ENCODE measurements at places on chromosomes 2 and 18.

GRCh38 chr2:215607766-215608165 lies 171.9 kb upstream of the FN1 start:
- no peak for DNase-seq

DNA sequence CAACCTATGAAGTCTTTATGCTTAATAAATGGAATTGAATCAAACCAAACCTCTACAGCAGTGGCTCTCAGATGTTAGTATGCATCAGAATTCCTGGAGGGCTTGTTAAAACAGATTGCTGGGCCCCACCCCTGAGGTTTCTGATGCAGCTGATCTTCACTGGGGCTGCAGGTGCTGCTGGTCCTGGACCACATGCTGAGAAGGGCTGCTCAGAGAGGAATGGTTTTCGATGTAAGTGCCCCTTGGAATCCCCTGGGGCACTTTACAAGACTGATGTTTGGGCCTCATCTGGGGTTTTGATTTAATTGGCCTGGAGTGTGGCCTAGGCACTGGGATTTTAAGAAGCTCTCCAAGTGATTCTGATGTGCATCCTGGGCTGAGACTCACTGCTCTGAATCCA lies 403.8 kb upstream of the HS6ST1 start:
- DNase-seq: peak; percentile 37

DNA sequence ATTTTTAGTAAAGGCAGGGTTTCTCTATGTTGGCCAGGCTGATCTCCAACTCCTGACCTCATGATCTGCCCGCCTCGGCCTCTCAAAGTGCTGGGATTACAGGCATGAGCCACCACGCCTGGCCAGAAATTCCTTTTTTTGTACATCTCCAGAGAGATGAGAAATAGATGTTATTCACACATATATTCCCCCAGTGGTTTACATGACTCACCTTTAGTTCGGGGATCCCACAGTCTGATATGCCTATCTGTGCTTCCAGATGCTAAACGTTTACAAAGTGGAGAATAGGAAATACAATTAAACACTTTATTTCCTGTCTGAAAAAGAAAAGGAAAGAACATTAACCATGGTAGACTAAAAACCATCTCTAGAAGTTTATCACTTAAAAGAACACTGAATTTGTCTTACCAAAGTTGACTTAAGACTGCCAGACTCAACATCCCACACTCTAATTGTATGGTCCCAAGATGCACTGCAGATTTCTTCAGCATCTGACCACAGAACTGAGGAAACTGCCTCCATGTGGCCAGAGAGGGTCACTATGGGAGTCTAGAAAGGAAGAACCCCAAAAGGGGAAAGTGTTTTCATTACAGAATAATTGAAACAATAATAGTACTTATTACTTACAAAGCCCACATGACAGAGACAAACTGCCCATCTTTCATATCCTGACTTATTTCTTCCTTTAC lies 12.6 kb upstream of the ICA1L start:
- no peak for DNase-seq

- no peak for DNase-seq
Observed at GRCh38 chr2:134431838-134432434, 178.1 kb downstream of the MGAT5 start.

DNA sequence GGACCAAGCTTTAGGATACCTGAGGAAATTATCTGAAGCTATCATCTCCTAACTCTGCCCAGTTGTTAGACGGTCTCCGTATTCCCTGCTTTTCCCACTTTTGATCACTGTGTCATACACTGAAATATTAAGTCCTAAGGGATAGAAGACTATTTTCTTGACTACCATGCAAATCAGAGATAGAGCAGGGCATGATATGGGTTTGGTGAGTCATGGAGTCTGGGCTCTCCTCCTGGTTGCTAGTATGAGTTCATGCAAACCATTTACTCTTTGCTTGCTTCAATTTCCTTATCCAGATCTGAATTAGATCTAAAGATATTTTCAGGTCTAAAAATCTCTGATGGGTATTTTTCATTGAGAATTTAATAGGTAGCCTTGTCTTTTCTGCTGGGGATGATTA lies 55.0 kb downstream of the EHBP1 start:
- DNase-seq: no peak

GRCh38 chr2:135685361-135685760 lies 56.3 kb upstream of the UBXN4 start:
- no peak for DNase-seq

DNA sequence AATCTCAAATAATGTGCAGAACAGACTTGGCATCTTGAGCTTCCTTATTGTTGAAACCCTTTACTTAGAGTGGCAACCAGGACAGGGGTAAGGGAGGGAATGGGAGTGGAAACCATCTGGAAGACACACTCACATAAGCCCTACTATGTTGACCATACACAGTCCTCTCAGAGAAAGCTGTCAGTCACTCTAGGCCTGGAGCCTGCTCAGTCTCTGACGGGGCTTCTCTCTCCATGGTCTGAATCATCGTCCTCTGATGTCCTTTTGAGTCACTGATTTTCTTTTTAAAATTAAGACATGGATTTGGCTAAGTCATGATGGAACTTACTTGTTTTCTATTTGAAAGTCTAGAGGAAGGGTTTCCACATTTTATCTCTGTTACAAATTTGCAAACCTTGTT lies 74.0 kb downstream of the MYO1B start:
- DNase-seq: no peak

DNA sequence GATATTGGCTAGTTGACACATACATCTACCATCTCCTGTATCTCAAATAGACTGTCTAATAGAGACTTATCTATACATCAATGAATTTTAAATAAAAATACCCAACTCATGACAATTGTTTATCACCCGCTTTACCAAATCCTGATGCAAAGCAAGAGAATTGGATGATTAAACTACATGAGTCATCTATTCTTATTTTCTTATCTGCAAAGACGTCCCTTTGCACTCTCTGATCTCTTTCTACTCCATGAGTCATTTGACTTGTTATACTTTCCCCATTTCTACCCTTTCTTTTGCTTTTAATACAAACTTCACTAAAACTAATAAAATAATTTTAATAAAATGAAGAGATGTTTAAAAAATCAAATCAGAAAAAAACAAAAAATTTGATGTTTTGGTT lies 261.7 kb upstream of the MAP2 start:
- no peak for DNase-seq

- DNase-seq: peak; percentile 59
Observed at GRCh38 chr2:72745679-72746368, 80.0 kb downstream of the EXOC6B start.

DNA sequence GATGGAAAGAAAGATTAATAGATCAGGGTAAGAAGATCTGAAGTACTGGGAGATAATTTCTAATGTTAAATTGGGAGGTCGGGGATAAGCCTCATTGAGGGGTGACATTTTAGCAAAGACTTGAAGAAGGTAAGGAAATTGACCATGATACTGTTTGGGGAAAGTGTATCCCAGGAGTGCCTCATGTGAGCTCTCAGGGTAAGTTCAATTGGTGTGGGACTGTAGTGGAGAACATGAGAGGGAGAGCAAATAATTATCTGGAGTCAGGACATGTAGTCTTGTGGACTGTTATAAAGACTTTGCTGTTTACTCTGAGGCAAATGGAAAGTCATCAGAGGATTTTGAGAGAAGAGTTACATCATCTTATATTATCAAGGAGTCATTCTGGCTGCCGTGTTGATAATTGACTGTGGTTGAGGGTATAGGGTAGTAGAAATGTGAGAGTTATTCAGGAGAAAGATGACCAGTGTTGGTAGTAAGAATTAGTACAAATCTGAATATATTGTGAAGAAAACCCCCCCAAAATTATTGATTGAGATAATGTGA lies 624.4 kb downstream of the ADCYAP1 start:
- no peak for DNase-seq

- DNase-seq: no peak
Observed at GRCh38 chr2:104744537-104744936, 109.4 kb upstream of the POU3F3 start.

- no peak for DNase-seq
Observed at GRCh38 chr2:134108113-134108512, 145.8 kb upstream of the MGAT5 start.

GRCh38 chr18:47100212-47100831 lies 50.0 kb downstream of the HDHD2 start:
- peak; percentile 58 for DNase-seq

DNA sequence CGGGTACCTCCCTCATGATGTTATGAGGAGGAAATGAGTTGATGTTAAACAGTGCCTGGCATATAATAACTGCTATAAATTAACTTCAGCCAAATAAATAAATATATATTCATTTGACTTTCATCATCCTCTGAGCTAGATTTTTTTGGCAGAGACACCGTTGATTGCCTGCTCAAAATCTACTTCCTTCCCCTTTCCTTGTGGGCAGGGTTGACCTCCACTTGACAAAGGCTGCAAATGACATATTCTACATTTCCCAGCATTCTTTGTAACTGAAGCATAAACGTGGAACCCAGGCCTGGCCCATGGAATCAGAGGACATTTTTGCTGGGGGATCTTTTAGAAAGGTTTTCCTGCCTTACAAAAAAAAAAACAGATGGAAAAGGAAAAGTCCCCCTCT lies 177.8 kb downstream of the TXNL1 start:
- DNase-seq: no peak

GRCh38 chr18:22505141-22505591 lies 87.5 kb upstream of the CTAGE1 start:
- DNase-seq: no peak

GRCh38 chr2:29628862-29629261 lies 292.5 kb downstream of the ALK start:
- no peak for DNase-seq

DNA sequence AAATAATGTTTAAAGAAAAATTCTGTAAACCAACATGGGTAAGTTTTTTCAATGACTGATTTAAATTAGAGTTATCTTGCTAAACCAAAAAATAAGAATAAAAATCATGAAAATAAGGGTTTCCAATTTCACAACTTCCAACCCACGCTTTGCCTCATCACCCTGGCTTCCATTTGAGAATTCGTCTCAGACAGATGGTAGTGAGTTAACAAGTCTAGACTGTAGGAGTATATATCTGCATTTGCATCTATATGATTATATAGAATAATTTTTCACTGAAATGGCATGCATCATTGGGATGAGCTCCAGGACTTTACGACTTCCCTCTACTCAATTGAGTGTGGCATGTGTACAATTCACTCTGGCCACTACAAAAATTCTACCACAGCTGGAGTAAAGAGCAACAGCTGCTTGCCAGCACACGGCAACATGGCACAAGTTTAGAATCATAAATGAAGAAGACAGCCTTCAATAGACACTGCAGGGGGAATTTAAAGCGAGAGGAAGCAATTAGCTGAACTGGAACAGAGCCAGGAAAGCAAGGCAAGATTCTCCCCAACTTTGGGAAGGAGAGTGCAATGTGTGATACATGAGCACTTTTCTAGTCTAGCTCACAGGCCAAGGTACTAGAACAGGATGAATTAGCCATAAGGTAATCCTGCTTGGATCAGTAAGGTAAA lies 1673.5 kb upstream of the CELF4 start:
- peak; percentile 18 for DNase-seq

- peak; percentile 53 for DNase-seq
Observed at GRCh38 chr2:191234376-191234775, 10.8 kb upstream of the MYO1B start.

DNA sequence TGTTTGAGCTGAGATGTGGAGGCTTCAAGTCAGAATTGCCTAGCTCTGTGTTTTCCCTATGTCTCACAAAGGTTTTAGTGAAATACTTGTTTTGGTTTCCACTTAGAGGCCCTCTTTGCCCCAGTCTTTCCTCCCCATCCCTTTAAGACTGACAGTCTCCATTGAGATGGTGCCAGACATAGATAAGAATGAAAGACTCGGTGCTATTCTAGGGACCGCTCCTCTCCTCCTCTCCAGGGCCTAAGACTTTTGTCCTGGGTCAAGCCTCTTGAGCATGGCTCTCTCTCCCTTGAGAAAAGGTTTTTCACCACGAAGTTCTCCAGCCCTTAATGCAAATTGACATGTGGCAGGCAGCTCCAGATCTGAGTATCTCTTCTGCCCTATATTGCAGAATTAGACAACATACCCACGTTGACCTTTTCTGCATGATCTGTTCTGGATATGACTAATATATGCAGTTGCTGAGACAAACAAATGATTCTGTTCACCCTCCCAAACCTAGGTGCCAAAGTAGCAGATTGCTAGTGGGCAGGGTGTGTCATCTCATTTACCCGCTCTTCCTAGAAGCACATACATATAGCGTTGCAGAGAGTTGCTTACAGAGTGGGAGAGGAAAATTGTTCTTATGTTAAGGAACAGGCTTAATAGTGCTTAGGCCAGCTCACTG lies 47.5 kb upstream of the ACSL3 start:
- DNase-seq: no peak

DNA sequence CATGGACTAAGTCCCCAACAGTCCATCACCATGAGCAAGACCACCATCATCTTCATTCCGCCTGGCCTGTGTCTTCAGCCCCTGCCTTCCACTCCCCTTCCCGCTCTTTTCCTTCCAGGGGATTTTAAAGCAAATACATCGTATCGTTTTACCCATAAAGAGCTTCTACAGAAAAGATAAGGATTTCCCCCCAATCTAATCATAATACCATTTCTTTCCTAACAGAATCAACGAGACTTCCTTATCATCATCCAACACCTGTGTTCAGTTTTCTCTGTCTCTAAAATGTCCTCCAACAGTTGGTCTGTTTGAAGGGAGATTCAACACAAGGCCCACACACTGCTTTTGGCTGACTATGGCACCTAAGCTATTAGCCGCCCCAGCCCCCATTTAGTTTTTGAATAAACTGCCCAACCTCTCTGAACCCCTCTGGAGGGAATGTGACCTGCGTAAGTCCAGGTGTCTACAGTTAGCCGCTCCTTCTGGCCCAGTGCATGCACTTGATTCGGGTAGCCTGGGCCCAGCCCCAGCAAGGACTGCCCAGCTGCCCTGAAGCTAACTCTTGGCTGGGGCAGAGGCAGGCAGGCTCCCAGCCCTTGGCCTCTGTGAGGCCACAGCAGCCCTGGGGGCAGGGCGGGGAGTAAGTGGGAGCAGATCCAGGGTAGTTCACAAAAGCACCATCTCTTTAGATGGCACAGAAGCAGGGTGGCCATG lies 25.3 kb upstream of the SEMA4C start:
- DNase-seq: no peak

DNA sequence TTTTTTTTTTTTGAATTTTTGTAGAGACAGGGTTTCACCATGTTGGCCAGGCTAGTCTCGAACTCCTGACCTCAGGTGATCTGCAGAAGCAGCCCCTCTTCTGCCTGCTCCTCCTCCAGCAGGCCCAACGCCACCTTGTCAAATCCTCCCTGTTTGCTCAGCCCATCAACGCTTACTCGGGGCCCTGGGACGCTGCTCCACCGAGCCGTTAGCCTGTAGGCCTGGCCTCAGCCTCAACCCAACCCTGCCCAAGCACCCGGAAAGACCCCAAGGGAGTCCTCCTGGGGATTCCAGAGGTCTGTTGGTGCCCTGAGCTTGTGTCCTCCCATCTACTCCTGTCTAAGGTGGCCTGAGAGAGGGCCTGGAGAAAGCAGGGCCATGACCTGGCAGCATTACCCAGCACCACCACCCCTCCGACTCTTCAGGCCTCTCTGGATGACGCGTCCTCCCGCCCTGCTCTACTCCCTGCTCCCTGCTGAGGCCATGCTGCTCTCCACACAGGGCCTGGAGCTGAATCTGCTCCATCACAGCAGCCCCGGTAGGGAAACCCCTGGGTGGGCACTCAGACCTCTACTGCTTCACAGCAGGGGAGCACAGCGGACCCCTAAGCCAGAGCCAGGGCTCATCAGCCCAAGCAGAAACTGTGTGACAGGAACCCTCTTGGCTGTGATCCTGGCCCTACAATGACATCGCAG lies 3.2 kb downstream of the STK25 start:
- DNase-seq: no peak
